LoVo (cell line): ENCODE measurements at places on chromosomes 7 and 10.

DNA sequence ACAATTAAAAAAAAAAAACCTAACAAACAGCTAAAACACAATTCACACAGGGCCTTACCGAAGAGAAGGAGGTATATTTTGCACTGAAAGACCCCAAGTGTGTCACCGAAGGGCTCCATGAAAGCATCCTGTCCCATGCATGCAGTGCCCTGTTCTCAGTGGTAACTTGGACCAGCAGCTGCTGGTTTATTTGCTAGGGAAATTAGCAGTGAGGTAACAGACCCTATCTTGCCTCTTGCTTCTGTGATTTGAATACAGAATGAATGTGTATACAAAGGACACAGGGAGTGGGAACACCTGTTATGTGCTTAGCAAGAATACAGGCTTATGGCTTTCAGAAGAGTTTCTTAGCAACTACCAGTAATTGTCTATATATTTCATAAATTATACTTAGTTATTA lies at the start of gene HEPACAM2:
HEPACAM2 (minus strand) TSS at position 160 of the 400 bp plus-strand sequence.
- no peak for DNase-seq

DNA sequence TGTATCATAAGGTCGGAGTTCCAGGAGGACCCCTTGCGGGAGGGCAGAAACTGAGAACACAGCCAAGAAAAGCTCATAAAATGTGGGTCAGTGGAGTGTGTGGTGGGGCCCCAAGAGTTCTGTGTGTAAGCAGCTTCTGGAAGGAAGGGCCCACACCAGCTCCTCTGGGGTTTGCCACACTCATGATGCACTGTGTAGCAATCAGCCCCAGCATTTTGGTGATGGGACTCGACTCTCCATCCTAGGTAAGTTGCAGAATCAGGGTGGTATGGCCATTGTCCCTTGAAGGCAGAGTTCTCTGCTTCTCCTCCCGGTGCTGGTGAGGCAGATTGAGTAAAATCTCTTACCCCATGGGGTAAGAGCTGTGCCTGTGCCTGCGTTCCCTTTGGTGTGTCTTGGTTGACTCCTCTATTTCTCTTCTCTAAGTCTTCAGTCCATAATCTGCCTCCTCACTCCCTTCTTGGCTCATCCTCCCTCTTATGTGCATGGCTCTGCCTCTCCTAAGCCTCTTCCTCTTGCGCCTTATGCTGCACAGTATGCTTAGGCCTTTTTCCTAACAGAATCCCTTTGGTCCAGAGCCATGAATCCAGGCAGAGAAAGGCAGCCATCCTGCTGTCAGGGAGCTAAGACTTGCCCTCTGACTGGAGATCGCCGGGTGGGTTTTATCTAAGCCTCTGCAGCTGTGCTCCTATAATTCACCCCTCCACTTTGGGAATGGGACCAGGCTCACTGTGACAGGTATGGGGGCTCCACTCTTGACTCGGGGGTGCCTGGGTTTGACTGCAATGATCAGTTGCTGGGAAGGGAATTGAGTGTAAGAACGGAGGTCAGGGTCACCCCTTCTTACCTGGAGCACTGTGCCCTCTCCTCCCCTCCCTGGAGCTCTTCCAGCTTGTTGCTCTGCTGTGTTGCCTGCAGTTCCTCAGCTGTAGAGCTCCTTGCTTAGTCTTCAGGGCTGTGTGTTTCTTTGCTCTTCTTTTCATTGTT lies 17.8 kb downstream of the PRSS2 start:
- no peak for DNase-seq

DNA sequence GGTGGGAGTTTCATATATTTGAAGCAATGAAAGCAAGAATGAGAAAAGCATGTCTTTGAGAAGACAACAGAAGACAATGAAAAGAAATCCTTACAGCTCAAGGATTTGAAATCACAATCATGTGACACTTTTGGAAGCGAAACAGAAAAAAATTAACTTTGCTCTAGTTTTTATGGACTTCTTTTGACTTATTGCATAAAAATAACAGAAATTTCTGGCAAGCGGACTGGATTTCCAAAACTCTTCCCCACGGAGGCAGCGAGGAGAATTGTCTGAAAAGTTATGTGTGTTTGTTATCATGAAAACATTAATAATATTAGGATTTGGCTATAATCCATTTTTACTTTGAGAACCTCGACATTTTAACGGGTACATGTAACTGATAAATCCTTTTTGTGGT lies 223.3 kb downstream of the LRMDA start:
- no peak for DNase-seq

- DNase-seq, result peak; percentile 98
These were observed at the start of gene STEAP2 for GRCh38 chr7:90211391-90212148. STEAP2 (plus strand) TSS chr7:90211740; CDS start chr7:90225083, 13,343 bp downstream.

GRCh38 chr7:15228831-15229230 lies 326.3 kb upstream of the DGKB start:
- no peak for DNase-seq

DNA sequence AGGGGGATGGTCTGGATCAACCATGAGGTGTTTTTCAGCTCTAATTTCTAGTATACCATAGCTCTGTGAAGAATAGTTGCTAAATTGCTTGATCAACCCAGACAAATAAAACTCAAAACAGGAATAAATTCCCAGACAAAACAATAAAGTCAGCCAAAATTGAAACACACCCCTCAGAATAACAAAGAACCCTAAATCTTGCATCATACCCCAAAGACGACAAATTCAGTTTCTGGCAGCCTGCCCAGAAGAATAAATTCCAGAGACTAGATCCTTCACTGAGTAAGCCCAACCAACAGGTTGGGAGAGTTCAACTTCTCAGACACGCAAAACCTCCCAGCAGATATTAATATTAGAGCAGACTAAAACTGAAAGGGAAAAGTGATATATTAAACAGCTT lies 11.2 kb upstream of the SEM1 start:
- no peak for DNase-seq

GRCh38 chr7:93838966-93839365 lies 51.6 kb downstream of the TFPI2 start:
- no peak for DNase-seq

- DNase-seq, result no peak
These were observed 77.2 kb downstream of the EXOC4 start for GRCh38 chr7:133330085-133330484.

DNA sequence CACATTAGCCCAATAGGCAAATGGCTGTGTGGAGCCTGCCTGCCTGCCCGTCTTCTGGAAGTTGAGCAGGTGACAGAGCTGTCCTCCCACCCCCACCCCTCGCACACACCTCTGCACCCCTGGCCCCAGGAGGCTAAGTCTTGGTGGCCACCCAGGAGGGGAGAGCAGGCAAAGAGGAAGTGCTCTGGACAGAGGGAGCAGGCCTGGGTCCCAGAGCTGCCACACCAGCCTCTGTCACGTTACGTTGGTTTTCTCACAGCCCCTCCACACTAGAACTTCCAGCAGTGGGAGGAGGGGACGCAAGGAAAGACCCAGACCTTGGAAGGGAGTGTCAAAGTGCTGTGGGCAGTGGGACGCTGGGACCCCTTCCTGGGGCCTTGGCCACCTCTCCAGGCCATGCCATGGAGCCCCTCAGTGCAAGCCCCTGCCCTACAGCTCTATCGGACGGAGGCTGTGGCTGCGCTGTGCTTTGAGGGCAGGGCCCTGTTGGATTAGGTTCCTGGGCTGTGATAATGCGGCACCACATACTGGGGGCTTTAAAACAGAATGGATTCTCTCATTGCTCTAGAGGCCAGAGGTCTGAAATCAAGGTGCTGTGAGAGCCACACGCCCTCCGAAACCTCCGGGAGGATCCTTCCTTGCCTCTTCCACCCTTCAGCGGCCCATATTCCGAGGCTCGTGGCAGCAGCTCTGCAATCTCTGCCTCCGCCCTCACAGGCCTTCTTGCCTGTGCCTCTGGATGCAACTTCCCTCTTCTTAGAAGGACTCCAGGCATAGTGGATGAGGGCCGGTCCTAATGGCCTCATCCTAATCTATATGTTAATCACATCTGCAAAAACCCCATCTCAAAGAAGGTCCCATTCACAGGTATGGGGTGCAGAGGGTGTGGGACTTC lies 9.9 kb downstream of the PRKAG2 start:
- no peak for DNase-seq

DNA sequence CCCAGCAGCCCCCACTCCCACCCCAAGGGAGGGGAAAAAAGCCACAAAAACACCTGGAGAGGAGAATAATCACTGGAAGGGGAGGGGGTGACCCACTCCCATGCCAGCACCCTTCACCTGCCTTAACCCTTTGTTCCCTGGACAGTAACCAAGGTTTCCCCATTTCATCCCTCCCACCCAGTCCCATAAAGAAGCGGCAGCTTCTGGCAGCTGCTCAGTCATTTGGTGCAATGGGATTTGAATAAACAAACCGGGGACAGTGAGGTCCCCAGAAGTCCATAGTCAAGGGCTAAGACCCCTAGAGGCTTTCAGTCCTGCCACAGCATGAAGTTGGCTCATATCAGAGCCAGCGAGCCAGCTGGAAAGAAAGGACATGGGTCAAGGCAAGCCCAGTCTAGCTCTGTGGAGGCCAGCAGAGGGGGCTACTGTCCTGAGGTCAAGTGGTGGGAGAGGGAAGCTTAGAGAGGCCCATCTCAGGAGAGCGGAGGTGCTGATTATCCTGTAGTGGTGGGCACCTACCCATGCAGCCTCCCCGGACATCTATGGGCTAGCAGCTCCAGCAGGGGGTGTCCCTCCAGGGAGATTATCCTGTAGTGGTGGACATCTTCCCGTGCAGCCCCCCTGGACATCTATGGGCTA lies 58.9 kb upstream of the LBX1 start:
- no peak for DNase-seq

GRCh38 chr7:128164061-128164954 lies 76.8 kb upstream of the LEP start:
- peak; percentile 52 for DNase-seq

- no peak for DNase-seq
These were observed 53.3 kb downstream of the FIGNL1 start for GRCh38 chr7:50396856-50397255.

GRCh38 chr7:114554781-114555537 lies 140.3 kb downstream of the FOXP2 start:
- DNase-seq, result peak; percentile 50

DNA sequence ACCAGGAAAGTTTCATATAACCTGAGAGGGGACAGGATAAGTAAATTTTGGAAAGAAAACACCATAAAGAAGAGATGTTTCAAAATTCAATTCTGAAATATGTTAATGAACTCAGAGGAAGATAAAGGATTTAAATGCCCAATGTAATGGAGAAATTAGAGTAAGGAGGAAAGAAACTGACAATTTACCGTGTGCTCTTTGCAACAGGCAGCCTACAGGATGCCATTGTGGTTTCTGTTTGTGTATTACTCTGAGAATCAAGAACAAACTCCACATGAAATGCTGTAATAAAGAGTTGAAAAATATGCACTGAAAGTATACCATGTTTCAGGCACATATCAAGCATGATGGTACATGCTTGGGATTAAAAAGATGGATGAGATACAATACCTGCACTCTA lies 44.8 kb upstream of the GLCCI1 start:
- no peak for DNase-seq

- DNase-seq, result no peak
These were observed 152.4 kb upstream of the ADCY1 start for GRCh38 chr7:45421806-45422205.

DNA sequence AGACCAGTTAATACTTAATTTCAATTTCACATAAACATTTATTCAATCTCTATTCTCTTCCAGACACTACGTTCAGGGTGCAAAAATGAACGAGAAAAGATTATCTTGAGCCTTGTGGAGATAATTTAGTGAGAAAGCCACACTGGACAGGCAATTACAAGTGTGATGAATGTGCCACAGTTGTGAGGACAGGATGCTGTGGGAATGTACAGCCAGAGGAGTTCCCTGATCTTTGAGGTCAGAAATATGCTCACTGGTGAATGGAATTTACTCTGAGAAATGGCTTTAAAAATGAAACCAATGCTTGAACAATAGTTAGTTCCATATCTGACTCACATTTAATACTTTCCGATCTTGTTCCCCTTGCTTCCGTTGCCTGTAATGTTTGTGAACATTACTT lies 864.8 kb downstream of the GATA3 start:
- DNase-seq, result no peak

DNA sequence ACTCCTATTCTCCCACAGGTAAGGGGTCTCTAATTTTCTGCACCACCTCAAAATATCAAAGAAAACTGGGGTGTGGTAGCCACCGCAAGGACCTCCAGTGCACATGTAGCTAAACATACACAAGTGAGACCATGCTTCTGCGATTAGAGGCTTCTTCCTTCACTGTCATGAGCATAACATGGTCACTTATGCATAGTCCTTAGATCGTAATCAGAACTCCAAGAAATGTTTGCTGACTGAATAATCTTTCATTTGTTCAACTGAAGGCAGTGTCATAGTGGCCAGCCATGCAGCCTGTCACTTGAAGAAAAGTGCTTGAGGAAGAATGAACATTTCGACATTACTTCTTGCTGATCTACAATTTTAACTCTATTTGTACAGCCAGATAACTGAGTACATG lies 14.6 kb downstream of the TWIST1 start:
- DNase-seq, result no peak

- no peak for DNase-seq
These were observed 47.7 kb downstream of the SHOC2 start for GRCh38 chr10:110967009-110967630.

GRCh38 chr7:4873071-4873944 lies 10.2 kb downstream of the RADIL start:
- DNase-seq, result no peak

DNA sequence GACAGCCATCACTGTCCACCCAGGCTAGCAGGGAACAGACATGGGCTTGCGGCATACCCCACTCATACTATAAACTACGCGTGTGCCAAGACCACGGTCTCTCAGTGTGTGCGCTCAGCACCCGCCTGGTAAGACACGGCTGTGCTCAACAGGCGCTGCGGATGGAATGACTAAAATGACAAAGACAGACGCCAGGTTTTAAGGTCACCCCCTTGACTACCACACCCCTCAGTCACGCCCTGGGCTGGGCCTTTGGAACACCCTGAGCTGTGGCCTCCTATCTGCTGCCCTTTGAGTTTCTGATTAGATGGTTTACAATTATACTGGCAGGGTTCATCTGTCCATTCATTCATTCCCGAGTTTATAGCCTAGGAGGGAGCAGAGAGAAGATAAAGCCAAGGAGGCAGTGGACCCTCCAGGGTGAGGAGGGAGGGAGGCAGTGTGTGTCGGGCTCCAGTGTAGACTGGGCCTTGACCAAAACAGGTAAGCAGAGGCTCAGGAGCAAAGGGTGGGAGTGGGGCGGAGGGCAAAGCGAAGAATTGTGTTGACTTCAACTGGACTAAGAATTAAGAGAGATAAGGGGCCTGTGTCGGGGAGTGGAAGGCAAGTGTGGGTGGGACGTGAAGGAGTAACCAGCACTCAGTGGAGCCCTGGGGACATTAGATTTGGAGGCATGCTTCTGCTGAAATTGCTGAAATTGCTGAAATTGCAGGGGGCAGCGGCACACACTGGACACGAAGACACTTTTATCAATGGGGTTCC lies 35.0 kb downstream of the TNS3 start:
- peak; percentile 53 for DNase-seq

GRCh38 chr10:10475812-10476211 lies 541.9 kb upstream of the CELF2 start:
- no peak for DNase-seq

GRCh38 chr10:43409385-43410109 lies 561 bp upstream of the HNRNPF start:
- no peak for DNase-seq

DNA sequence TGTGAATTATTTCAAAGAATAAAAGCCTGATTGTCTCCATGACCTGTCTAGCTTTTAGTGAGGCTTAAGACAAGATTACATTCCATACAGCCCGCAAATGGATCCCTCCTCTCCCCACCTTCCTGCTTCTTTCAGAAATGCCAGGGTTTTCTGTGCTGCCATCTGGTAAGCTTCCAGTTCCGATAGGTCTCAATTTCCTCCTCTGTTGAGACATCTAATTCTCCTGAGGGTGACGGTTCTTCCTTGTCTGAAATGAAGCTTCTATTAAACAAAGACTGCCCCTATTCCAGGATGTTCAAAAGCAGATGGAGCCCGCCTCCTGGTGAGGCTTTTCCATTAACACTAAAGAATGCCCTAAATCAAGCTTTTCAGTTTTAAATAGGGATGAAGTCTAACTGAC lies 295.6 kb downstream of the PTPRN2 start:
- DNase-seq, result no peak
